ENCODE measurements at places on chromosomes 3 and 15.

DNA sequence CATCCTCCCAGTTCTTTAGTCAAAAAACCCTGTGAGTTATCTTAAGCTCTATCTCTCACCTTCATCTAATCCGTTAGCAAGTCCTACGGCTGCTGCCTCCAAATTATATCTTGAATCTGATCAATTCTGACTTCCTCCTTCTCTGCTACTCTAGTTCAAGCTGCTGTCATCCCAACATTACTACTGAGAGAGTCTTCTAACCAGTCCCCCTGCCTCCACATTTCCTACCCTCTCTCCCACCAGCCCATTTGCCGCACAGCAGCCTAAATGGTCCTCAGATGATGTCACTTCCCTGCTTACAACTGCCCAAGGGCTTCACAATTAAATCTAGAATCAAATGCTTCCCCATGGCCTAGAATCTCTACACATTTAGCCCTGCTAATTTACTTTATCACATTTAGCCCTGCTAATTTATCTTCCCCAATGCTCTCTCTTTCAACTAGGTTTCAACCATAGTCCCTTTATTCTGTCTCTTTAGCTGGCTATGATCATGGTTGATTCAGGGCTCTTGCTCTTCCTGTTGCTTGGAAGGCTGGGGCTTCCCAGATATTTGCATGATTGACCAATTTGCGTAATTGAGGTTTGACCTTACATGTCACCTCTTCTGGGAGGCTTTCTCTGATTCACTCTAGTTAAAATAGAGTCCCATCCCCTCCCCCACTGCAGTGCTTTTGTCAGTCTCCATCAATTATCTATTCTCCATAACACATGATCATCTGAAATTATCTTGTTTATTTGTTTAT, 11.0 kb upstream of the ARL14 start:
- no peak for DNase-seq

- DNase-seq: no peak
These were observed 125.6 kb downstream of the LRRK1 start for GRCh38 chr15:101044625-101045235.

GRCh38 chr15:100017140-100017539, 283.9 kb upstream of the LYSMD4 start:
- DNase-seq: no peak

- no peak for DNase-seq
These were observed 6.8 kb downstream of the ANXA2 start for GRCh38 chr15:60390871-60391501.
